ENCODE measurements at places on chromosomes 11 and 22.
A peak's percentile ranks its signal among the peaks of the same experiment; 100 is the strongest.

DNA sequence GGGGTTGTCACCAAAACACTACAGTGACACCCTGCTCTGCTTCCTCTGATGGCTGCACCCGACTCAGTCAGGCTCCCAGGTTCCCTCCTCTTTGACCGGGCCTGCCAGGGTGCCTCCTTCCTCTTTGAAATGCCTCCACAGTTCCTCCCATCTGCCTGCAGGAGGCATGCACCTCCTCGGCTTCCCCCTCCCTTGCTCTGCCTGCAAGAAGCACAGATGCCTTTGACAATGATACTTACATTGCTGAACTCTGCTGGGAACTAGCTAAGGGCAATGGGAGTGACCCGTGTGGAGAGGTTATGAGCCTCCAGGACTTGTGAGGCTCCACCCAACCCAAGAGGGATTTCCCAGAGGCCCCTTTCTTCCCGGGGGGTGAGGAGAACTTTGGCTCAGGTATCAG is 674.1 kb downstream of the OPCML start:
- no peak for DNase-seq

- no peak for DNase-seq
These were observed 15.8 kb downstream of the DGKZ start for GRCh38 chr11:46363031-46363407.

DNA sequence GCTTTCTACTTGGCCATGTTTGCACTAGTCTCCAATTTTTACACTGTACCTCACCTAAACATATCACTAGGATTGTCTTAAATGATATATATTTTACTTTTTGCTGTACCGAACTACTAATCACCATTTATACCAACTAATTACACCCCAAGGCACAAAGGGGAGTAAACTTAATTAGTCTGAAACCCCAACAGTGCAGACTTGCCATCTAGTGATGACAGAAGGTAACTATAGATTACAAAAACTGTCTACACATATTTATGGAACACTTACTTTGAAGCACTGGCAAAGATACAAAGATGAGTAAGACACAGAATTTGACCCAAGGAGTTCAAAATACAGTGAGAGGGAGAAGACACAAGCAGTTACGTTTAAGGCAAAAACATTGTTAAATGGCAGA is 139.7 kb downstream of the CNTN5 start:
- DNase-seq = no peak

- no peak for DNase-seq
These were observed 7.1 kb upstream of the ATG16L2 start for GRCh38 chr11:72807021-72807693.

DNA sequence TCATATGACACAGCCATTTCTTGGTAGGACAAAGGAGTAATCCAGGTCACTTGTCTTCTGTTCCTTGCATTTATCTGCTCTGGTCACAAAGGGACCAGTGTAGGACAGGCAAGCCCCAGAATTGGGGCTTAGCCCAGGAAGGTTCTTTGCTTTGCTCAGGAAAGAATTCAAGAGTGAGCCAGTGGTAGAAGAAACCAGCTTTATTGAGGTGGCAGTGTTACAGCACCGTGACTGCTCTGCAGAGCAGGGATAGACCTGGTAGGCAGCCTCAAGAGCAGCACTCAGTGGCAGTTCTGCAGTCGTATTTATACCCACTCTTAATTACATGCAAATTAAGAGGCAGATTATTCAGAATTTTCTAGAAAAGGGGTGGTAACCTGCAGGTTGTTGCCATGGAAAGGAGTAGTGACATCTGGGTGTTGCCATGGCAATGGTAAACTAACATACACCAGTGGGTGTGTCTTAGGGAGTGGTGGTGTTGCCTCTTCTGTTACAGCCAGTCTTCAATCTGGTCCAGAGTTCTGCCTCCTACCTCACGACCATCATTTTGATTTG is 84.9 kb upstream of the RAB1B start:
- no peak for DNase-seq

- DNase-seq = no peak
These were observed 97.0 kb downstream of the ST3GAL4 start for GRCh38 chr11:126452241-126453101.

GRCh38 chr11:94417386-94417987 is 16.3 kb upstream of the GPR83 start:
- no peak for DNase-seq

DNA sequence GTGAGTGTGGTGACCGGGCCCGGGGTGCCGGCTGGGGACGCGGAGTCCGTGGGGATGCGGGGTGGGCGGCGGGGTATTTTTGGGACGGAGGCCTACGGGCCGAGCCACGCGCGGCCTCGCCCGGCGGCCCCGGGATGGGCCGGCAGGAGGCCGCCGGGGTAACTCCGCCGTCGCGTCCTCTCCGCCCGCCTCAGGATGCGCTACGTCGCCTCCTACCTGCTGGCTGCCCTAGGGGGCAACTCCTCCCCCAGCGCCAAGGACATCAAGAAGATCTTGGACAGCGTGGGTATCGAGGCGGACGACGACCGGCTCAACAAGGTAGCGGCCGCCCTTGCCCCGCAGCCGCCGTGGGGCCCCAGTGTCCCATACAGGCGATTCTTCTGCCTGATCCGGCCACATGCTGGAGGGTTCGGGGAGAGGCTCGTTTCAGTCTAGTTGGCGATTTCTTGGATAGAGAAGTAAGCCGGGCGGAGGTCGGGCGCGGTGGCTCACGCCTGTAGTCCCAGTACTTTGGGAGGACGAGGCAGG is 337 bp downstream of the RPLP2 start:
- DNase-seq = no peak

DNA sequence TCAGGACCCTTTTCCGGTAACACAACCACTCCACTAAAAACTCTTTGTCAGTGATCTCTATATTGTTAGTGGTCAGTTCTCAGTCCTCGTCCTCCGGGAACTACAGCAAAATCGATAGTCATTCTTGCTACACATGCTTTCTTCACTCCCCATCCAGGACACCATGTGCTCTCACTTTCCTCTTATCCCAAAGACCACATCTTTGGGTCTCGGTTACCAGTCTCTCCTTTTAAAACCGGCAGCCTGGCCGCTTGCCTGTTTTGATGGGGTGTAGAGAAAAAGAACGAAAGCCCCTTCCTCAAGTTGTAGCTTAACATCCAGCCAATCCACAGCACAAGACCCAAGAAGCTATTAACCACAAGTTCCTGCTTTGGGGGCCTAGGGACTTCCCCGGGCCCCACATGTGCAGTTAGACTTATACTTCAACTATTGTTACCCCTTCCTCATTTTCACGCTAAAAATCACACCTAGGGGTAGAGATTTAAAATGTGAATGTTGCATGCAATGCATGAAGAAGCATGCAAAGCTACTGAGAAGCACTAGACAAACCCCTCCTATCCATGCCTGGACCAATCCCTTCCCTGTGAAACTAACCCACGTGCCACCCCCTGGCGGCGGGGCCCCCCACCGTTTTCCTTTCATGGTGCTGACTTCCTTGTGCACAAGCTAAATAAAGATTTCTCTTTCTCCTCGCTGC is 1.5 kb upstream of the TOLLIP start:
- peak; percentile 25 for DNase-seq

DNA sequence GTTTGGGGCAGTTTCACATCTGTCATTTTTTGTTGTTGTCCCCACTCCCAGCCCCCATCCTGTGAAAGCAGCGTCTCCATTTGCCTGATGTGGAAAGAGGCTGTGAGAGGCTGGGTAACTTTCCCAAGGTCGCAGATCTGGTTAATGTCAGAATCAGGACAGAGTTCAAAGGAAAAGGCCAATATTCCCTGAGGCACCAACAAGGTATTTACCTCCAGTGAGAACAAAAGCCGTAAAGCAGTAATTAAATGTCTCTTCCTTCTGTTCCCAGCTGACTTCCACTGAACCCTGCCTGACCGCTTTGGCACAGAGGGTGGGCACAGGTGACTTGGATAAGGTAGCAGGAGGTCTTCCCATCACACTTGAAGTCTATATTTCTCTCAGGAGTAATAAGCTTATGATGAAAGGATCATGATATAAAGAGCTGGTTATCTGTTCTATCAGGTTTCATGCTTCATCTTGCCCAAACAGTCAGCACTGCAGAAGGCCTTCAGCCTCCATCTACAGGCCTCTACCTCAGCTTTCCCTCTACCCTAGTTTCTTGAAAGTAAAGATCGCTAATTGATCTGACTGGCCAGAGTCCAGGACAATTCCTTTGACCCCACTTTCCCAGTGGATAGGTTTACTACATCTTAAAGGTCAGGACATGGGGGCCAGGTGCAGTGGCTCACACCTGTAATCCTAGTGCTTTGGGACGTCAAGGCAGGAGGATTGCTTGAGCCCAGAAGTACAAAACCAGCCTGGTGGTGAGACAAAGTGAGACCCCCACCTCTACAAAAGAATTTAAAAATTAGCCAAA is 9.4 kb downstream of the C11orf91 start:
- no peak for DNase-seq

GRCh38 chr22:27310966-27311697 is 490.4 kb downstream of the MN1 start:
- DNase-seq = no peak

GRCh38 chr11:17267576-17267975 is 9.0 kb upstream of the NUCB2 start:
- no peak for DNase-seq

DNA sequence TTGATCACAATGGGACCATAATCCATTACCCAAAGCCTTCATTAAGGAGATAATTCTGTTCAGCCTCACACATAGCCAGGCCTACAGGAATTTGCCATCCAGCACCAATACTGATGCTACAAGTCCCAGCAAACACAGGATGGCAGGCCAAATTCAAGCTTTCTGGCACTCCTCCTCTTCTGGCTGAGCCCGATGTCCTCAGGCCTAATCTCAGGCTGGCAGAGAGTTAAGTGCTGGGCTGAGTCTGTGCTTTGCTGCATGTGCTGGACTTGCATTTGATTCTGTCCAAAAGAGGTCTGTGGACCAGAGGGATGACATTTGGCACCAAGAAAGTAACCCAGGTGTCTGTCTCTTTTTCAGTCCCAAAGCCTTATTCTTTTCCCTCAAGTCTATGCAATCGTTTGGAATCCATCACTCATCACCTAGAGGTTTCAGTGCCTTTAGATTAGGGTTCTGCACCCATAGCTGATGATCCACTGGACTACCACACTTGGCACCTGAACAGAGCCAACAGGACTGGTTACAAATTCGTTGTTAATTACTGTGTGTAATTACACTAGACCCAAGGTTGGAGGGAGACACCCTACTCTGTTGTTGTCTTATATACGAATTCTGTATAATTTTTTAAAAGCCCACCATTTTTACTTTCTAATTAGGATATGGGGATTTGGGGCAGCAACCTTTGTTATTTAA is 19.4 kb upstream of the LIN7C start:
- no peak for DNase-seq

GRCh38 chr11:119361941-119362725 is 15.6 kb upstream of the MFRP start:
- no peak for DNase-seq

- no peak for DNase-seq
These were observed 8.2 kb downstream of the FSHB start for GRCh38 chr11:30239025-30239424.

- no peak for DNase-seq
These were observed 72.6 kb downstream of the DEPDC5 start for GRCh38 chr22:31826443-31826842.

DNA sequence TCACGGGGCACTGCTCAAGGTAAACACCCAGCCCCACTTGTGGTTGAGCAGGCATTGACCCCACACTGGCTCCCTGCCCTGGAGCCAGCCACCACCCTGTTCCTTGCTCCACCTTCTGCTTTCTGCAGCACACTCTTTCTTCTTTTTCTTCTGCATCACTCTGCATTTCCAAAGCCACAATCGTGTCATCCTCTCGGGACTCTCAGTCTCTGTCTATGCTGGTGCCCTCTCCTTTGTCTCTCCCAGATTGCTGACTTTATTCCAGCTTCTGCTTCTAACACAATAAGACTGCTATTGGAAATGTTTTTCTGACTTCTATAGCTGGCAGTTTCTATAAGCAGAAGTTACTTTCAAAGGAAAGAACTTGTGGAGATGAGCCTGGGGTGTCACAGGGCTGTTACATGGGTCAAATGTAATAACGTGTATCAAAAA is 14.4 kb downstream of the GRAP2 start:
- DNase-seq = no peak

GRCh38 chr11:125275905-125276618 is 111.5 kb downstream of the PKNOX2 start:
- no peak for DNase-seq

- DNase-seq = no peak
These were observed 32.8 kb downstream of the PARVA start for GRCh38 chr11:12410006-12410728.

GRCh38 chr11:80603472-80603871 is 1162.6 kb upstream of the TENM4 start:
- no peak for DNase-seq

DNA sequence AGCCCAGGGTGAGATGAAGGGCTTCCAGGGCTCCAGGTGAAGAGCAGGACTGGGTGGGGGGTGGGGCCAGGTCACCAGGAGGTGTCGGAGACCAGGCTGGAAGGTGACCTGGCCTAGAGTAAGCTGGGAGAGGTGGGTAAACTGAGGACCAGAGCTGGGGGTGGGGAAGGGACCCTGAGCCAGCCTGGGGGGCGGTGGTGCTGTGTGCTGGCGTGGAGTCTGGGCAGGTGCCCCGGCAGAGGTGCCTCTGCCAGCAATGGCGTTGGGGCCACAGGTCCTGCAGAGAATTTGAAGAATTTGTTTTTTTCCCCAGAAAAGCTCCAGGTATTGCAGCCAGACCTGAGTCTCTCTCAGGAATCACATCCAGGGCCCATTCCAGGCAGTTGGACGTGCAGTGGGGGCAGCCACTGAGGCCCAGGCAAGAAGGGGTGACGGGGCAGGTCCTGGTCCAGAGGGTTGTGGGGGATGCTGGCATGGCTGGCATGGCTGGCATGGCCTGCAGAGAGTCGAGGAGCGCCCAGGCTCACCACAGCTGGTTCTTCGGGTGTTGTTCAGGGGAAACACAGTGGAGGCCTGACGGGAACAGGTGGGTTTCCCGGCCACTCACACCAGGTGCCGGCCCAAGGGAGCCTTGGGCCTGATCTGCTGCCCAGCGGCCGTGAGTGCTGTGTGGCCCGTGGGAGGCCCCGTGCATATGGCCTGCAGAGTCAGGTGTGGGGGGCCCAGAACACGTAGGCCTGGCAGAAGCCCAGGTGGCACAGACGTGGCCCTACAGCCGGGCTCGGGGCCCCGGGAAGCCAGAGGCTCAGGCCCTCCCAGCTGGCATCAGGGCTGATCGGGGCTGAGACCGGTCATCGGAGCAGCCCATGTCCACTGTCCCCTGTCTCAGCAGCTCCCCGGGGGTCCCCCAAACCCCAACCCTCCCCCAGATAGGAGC is 6.4 kb upstream of the MUC6 start:
- no peak for DNase-seq

DNA sequence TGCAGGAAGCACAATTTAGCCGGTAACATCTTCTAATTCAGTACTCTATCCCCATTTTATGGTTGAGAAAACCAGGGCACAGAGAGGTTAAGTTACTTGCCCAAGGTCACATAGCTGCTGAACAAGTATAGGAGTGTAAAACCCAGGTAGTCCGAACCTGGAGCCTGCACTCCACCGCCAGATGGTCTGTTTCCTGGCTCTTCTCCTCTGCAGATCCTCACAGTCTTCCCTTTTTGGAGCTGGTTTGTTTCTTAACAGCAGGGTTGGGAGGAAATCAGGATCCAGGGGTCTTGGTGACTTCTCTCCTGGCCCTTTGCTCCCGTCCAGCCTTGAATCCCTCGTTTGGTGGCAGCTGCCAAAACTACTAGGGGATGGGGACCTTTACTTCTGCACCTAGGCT is 12.0 kb downstream of the TSPAN18 start:
- DNase-seq = no peak

- no peak for DNase-seq
These were observed 55.5 kb upstream of the USP47 start for GRCh38 chr11:11786234-11786633.
